ENCODE measurements at places on chromosomes 4 and X.
A peak's percentile ranks its signal among the peaks of the same experiment; 100 is the strongest.

- no peak for DNase-seq
Measured at GRCh38 chr4:108477527-108478108, 142.8 kb upstream of the RPL34 start.

DNA sequence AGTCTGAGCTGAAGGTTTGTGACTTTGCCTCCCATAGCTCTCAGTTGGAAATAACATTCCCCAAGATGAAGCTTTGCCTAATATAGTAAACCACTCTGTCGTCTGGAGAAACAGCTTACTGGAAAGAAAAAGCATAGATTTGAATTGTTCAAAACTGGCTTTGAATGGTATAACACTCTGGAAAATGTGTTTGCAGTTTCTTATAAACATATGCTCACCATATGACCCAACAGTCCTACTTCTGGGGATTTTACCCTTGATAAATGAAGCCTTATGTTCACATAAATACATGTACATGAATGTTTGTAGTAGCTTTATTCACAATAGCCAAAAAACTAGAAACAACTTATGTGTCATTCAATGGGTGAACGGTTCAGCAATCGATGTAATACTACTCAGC, 10.2 kb downstream of the VEGFD start:
- no peak for DNase-seq

DNA sequence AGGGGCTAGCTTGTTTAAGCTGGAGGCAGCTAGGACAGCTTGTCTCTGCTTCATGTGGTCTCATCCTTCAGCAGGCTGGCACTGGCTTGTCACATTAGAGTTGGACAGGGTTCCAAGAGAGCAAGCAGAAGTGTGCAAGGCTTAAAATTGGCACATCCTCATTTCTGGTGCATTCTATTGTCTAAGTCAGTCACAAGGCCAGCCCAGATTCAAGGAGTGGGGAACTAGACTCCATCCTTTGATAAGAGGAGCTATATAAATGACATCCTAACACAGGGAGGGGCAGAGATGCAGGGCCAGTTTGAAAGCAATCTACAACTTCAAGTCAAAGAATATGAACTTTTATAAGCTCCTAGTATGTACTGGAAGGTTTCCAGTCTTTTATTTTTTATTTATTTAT, 313.2 kb downstream of the PTTG2 start:
- DNase-seq: peak; percentile 20

- no peak for DNase-seq
Measured at GRCh38 chr4:113958766-113959538, 20.5 kb downstream of the ARSJ start.

DNA sequence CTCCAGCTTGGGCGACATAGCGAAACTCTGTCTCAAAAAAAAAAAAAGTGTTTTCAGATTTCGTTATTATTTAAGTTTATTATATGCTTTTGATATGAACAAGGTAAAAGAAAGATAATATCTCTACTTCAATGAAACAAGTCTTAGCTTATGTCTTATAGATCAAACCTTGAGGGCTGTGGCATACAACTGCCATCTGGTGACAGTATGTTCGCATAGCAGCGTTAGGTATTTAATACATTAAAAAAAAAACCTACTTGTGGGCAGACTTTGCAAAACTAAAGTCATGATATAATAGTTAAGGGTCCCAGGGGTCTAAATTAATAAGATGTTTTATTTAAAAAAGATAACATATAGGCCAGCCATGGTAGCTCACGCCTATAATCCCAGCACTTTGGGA, 161.2 kb upstream of the AMOT start:
- no peak for DNase-seq

DNA sequence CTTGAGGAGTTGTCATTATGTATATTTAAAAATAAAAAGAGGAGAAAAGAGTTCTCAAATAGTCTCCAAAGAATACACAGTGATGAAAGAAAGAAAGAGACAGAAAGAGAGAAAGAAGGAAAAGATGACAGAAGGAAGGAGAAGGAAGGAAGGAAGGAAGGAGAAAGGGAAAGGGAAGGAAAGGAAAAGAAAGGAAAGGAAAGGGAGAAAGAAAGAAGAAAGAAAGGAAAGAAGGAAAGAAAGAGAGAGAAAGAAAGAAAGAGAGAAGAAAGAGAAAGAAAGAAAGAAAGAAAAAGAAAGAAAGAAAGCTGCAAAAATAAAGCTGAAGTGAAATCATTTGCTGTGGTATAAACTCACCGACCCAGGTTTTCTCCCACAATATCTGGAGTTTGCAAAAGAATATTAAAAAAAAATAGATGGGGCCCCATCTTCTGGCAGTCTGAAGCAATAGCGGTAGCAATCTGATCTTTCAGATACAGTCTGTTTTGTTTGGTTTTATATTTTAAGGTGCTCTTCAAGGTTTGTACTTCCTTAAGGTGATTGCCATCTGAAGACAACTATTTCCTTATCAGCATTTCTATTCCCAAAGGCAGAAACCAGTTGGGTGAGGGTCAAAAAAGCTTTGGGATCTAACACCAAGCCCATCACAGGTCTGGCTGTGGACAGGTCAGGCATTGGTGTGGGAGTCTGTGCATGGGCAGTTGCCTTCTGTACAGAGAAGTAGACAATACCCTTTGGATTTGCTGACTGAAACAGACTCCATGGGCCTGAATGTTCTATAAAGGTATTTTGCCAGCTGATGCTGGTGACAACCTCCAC, 160.4 kb downstream of the CPEB2 start:
- no peak for DNase-seq

DNA sequence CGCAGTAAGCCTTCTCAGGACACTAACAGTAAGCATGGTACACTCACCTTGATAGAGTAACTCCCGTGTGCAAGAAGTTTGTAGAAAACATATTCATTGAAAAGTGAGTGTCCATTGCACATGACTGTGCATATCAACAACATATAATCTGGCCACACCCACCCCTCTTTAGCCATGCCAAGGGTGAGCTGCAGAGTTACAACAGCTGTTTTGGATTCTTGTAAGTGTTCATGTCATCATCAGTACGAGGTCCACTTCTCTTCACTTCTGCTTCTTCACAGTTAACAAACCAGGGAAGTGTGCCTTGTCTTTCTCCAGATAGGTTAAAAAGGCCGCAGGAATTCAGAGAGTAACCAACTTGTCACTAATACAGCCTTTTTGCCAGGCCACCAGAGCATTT, 116.6 kb downstream of the IRF2 start:
- no peak for DNase-seq
